ENCODE measurements at places on chromosomes 3 and 15.

- no peak for DNase-seq
These were observed 30.4 kb upstream of the ZNF639 start for GRCh38 chr3:179292450-179292849.

GRCh38 chr3:158709666-158710083, 22.6 kb downstream of the RARRES1 start:
- no peak for DNase-seq

- DNase-seq = no peak
These were observed 23.6 kb downstream of the UBE2E1 start for GRCh38 chr3:23829242-23829934.

DNA sequence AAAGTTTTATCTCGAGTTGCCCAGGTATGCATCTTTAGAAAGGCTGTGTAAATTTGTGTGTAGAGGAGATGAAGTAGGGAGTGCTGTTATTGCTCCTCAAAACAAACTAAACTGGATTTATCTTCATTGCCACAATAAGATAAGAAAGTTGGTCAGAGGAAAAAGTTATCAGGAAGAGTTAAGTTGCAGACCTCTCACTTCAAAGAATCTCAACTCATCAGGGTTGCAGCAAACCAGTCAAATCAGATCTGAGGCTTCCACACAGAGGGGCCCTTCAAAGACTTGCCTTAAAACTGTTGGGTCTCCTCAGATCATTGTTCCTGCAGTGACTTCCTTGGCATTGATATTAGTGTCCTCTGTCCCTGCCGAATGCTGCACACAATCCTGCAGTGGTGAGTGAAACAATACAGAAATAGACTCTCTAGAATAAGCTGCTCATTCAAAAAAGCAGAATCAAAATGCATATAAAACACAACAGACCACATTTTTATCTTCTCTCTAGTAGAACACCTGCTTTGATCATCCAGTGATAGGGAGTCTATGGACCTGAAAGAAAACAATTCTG, 191.2 kb upstream of the CBLB start:
- DNase-seq = no peak

- DNase-seq = no peak
These were observed 31.0 kb downstream of the IL16 start for GRCh38 chr15:81227716-81228115.

- DNase-seq = no peak
These were observed 30.0 kb downstream of the TARS3 start for GRCh38 chr15:101694261-101694660.

DNA sequence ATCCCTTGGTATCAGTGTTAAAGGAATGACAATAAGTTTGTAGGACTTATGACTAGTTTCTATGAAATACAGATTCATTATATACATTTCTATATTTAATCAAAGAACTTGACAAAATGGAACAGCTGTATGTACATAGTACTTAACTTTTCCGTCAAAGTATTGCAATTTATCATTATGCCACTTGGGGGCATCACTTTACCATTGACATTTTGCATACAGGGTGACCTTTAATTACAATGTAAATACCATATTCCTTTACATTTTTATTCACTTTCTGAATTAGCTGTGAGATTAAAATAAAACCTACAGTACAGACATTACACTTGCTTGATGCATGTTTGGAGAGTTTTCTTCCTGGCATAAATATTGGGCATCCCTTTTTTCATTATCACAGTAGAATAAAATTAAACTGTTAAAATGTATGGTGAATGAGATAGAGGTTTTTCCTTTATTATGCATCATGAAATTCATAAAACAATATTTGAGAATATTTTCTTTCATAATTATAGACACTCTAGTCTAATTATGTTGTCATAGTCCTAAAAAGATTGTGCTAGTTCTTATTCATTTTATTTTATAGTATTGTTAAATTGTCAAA, 6.9 kb downstream of the NEK11 start:
- DNase-seq = no peak

GRCh38 chr15:73389539-73389938, 20.8 kb upstream of the HCN4 start:
- no peak for DNase-seq

DNA sequence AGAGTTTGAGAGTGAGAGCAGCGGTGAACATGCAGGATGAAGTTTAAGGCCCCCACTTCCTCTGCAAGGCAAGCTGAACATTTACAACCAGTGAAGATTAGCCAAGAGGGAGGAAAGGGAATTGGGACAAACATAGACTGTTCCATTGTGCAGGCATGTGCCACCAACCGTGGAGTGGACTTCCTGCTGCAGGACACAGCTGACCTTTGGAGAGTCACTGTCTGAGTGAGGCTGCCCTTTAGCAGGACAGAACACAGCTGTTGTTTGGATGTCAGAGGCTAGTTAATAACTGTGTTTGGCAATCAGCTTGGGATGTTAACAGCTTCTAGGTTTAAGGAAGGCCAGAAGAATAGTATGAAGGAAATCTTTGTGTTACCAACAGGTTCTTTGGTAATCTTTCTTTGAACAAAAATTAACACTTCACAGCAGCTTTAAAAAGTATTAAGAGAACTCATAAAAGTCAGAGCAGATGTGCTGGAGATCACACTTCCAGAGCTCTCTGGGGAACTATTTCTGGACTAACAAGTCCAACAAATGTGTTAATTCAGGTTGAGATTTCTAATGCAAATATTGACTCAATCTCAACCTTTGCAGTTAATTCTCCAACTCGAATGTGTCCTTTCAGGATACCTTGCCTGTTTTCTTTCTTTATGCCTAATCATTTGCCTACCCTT, 31.4 kb downstream of the CTDSPL start:
- no peak for DNase-seq

- DNase-seq = no peak
These were observed 76.6 kb upstream of the CPOX start for GRCh38 chr3:98670020-98670419.

DNA sequence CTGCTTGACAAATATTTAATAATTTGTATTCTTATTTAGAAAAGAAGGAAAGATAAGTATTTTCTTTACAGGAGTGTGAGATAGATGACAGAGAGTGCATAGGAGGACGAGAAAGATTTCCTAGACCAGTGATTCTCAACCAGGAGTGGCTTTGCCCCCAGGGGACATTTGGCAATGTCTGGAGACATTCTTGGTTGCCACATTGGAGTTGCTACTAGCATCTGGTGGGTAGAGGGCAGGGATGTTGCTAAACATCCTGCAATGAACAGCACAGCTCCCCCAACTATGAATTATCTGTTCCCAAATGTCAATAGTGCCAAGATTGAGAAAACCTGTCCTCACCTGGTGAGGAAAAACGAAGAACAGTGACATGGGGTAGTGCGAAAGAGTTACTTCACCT, 30.8 kb upstream of the MINAR1 start:
- no peak for DNase-seq

- no peak for DNase-seq
These were observed 396.7 kb upstream of the RGMA start for GRCh38 chr15:93485438-93486327.

GRCh38 chr3:12797892-12798558, 1.5 kb downstream of the CAND2 start:
- no peak for DNase-seq

GRCh38 chr3:38721207-38721772, 71.8 kb upstream of the SCN5A start:
- no peak for DNase-seq
